ENCODE measurements at places on chromosomes 16 and 17. TPM values are rescaled to one million over a fixed set of nuclear protein-coding genes. Genes with fewer than 3 reads are reported as not detected.

GRCh38 chr16:70253291-70254106 lies 1.8 kb upstream of the EXOSC6 start:
- DNase-seq = peak; percentile 31

DNA sequence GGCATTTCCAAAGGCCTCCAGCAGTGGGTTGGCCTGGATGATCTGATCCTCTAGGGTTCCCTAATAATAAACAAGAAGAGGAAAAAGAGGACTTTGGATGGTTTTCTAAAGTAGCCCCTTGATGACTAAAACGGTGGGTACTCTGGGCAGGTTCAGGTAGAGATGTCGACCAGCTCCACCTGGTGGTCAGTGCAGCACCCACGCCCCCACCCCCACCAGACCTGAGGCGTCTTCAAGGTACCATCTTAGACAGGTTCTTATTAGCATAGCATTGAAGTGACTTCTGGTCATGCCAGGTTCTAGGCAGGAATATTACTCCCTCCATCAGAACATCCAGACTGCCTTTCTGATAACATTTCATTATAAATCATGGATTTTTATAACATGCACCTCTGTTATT lies 15.0 kb downstream of the MYH13 start:
- no peak for DNase-seq

DNA sequence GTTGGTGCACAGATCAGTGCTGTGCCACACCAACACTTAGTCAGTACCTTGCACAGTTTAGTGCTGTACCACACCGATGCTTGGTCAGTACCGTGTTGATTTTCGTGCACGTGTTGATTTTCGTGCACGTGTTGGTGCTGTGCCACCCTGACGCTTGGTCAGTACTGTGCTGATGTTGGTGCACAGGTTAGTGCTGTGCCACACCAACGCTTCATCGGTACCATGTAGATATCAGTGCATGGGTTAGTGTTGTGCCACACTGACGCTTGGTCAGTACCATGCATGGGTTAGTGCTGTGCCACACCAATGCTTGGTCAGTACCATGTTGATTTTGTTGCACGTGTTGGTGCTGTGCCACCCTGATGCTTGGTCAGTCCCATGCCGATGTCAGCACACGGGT lies 103.5 kb downstream of the NPIPB11 start:
- DNase-seq = no peak

The TBC1D26 gene
- polyA plus RNA-seq = not detected

GRCh38 chr16:620700-621525 lies 9.9 kb upstream of the WFIKKN1 start:
- DNase-seq = no peak

- DNase-seq = no peak
These were observed 2.0 kb upstream of the GLG1 start for GRCh38 chr16:74608944-74609343.

The RASD1 gene
- polyA plus RNA-seq = 4.9 TPM

DNA sequence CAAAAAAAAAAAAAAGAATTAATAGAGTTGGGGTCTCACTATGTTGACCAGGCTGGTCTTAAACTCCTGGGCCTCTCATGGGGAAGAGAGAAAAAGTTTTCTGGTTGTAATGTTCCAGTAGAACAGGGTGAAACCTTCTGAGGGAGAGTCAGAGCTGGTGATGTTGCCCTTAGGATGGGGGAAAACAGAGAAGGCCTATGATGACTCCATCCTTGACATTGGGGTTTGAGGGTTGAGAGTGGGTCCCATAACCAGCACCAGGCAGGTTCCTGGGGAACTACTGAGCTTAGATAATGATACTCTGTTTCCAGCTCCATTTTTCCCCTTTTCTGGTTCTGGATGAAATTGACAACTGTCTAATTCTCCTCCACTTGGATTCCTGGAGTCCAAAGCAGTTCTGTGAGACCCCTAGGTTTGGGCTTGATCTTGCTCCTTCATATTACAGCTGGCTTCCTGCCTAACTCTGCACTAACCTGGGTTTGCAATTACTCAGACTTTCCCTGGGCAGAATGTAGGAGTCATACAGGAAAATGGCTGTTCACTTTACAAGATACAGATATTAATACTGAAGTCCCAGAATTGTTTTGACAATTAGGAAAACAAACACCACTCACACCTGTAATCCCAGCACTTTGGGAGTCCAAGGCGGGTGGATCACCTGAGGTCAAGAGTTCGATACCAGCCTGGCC lies 62.8 kb upstream of the B4GALNT2 start:
- DNase-seq = no peak

DNA sequence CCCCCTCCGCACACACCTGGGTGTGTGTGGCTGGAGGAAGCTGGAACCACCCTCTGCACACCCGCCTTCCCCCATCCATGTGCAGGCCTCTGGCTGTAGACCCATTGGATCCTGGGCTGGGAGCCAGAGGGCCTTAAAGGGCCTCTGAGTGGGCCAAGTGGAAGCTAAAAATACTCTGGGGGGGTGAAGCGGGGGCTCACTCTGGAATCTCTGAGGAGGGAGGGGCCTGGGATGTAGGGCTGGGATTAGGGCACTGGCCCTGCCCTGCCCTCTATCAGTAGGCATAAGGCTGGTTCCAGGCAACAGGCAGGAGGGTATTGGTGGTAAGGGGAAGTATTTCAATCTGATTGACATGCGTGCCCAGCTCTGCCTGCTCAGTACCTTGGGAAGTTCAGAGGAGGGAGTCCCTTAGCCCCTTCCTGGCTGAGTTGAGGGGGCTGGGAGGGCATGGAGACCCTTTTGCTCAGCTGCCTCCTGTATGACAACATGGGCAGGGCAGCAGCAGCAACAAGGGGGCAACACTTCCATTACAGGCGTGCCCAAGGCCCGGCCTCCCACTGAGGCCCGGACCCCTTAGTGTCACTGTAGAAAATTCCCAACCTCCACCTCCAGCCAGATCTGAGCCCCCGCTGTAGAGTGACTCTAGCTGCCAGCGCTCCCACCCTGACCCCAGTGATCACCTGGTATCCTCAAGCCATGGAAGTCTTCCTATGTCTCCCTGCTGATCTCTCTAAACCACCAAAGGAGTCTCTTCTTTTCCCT lies 5.2 kb downstream of the ITGA3 start:
- peak; percentile 12 for DNase-seq

DNA sequence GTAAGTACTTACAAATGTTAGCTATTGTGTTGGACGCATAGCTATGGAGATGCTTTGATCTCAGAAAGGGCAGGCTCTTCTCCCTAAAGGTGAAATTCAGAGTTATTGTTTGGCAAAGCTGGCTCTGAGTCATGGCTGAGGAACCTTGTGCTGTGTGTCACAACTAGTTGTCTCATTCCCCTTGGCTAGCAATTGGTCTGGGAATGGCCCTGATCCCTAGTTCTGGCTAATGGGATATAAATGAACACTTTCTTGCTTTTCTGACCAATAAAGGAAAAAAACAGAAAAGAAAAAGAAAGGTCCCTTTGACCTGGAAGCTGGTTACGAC lies 210.6 kb downstream of the MAP2K4 start:
- DNase-seq = no peak

DNA sequence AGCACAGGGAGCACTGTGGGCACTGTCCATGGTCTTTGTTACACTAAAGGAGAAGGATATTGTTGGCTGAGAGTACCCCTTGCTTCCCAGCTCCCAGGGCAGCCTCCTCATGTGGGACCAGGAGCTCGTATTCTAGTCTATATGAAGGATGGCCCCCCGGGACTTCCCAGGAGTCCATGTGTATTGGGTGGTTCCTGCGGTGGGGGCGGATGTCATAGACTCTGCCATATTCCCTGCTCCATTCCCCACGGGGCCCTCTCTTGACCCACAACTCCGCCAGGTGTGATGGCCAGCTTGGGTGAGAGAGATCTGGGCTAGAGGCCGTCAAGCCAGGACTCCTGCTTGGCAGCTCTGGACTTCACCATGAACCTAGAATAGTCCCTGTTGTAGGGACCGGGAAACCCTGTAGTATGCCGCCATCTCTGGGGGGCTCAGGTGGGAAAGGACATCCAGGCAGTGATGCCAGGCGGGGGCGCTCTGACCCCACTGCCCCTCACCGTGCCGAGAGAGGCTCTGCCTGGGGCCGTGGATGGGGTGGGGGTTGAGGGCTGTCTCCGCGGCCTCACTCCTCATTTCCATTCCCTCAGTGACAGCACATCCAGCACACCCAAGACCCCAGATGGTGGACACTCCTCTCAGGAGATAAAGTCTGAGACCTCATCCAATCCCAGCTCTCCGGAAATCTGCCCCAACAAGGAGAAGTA lies 37.8 kb downstream of the OR1D5 start:
- DNase-seq = no peak

DNA sequence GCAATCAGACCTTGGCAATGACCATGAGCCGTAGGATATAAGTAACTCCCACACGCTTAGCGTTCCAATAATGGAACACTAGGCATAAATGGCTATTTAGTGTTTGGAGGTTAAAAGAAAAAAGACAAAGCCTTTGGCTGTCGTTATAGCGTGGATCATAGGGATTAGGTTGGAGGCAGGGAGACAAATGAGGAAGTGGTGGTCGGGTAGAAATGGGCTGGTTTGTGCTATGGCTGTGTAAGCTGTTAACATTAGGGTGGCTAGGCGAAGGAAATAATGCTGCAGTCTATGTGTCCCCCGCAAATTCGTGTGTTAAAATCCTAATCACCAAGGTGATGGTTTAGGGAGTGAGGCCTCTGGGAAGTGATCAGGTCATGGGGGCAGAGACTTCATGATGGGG lies 120.4 kb upstream of the IRX6 start:
- DNase-seq = no peak

DNA sequence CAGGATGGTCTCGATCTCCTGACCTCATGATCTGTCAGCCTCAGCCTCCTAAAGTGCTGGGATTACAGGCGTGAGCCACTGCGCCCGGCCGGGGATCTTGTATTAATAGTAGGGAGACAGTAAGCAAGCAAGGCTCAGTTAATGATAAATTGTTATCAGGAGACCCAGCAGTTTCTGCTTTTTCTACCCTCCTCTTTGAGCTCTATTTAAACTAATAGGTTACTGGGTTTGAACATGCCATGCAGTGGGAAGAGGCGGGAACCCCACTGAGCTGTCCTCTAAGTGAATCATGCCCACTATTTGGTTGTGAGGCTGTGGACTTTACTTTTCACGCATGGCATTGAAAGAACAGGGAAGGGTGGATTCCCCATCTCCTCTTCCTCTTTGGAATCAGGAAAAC lies 223.9 kb downstream of the WWOX start:
- no peak for DNase-seq

- DNase-seq = no peak
These were observed 44.7 kb downstream of the NEUROD2 start for GRCh38 chr17:39562976-39563375.

GRCh38 chr17:72397223-72397667 lies 276.4 kb downstream of the SOX9 start:
- no peak for DNase-seq

DNA sequence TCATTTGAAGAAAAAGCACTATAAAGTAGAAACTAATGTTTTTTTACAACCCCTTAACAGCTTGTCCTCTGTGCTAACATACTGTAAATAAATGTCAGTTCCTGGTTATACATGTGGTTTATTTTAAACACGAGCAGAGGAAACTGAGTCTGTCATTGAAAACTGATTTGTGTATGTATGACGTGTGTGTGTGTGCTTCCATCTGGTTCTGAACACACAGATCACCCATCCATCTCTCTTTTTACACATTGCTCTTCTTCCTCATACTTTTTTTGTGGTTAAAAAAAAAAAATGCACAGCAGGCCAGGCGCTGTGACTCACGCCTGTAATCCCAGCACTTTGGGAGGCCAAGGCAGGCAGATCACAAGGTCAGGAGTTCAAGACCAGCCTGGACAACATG lies 49.5 kb downstream of the ZNF423 start:
- DNase-seq = no peak

DNA sequence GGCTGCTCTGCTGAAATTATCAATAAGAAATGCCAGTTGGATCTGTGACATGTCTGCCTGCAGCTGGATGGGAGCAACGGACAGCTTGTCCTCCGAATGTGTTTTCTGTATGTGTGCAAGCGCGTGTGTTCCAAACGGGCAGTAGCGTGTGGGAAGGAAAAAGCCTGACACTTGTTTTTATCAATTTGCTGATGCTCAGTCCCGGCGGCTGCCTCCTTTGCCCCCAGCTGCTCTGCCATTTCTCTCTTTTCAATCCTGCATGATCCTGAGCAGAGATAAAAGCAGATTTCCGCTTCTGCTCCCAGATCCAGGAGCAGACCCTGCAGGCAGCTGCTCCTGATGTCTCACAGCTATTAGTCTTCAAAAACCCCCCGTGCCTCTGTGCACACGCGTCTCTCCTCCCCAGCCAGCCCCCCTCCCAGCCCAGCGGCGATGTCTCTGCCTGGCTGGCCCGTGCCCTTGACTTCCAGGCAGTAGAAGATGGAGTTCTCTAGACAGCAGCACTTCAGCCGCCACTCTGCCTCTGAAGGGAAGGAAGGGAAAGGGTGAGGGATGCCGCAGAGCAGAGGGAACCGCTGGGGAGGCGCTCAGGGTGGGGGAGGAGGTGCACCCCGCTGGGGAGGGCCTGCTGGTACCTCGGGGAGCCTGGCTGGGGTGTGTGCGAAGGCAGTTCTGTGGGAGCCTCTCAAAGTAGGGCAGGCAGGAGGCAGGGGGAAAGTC lies 4.1 kb downstream of the PRCD start:
- no peak for DNase-seq

The EVI2B gene
- 20.5 TPM for polyA plus RNA-seq

DNA sequence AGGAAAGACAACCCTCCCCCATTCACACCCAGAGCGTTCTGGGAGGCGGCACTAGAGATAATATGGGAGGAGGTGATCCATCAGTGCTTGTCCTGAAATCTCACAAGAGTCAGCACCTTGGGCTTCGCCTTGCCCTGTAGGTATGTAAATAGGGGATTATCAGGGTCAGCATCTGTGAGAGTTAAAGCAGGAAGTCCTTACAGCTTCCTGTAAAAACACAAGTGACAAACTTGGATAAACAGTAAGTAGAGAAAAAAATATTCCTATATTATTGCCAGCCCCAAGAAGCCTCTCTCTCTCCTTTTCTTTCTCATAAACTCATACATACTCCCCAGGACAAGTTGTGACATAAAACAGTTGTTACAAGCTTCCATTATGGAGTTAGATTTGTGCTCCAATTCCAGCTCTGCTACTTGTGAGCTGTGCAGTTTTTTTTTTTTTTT lies 187.7 kb downstream of the MAF start:
- peak; percentile 37 for DNase-seq
